ENCODE measurements at places on chromosomes 2 and 18.

- no peak for DNase-seq
Observed at GRCh38 chr18:6759579-6759978, 30.1 kb downstream of the ARHGAP28 start.

DNA sequence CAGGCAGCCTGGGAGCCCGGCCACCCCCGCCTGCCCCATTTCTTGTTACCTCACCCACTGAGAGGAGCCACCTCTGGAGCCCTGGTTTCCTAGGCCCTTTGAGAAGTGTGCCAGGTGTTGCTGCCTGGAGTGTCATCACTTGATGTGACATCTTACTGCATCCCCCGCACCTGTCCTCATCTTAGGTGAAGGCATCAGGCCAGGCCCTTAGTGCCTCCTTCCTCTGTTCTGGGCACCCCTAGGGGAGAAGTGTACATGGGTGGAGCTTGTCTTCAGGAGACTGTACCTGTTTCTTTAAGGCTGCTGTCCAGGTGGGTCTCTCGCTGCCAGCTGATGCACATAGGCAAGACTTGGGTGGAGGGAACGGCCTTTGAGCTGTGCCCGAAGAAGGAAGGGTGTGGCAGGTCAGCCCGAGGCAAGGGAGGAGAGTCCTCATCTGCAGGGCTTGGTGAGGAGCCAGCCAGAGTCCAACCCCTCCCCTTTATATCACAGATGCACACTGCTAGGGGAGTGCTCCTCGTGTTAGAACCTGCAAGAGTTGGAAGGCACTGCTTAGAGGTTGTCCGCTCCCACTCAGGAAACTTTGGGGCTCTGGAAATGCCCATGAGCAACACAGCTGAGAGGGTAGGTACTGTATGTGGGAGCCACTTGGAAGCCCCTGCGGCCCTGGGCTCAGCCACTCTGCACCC is 45.9 kb downstream of the NCK2 start:
- DNase-seq: no peak

DNA sequence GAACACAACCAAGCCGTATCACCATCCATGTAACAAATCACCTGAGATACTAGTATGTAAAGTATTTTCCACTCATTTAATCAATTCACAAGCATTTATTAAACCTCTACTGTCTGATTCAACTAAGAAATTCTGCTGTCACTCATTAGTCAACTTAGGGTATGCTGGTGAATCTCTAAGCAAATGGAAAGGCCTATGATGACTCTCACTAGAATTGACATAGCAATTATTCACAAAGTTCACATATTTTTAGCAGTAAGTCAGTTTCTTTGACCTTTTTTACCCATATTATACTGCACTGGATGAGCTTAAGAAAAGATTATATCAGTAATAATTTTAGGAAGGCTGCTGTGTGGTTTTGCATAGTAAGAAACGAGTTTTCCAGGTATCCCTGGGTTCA is 130.1 kb downstream of the SLC8A1 start:
- no peak for DNase-seq

DNA sequence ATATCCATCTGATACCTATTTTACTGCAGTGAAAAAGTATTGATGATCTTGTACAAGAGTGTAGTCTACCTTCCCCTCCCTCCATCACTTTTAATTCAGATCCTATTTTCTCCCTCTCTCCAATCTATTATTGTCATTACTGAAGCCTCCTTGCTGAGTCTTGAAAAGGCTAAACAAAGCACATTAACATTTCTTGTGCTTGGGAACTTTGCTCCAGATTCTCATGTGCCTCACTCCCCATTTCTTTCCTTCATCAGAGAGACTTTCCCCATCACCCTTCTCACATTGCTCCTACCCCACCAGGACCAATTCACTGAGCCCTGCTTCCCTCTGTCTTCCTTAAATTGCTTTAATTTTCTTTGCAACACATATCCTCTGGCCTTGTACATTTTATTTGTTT is 736.2 kb upstream of the GCFC2 start:
- no peak for DNase-seq

- DNase-seq: no peak
Observed at GRCh38 chr2:173914055-173914927, 50.9 kb downstream of the SP3 start.

DNA sequence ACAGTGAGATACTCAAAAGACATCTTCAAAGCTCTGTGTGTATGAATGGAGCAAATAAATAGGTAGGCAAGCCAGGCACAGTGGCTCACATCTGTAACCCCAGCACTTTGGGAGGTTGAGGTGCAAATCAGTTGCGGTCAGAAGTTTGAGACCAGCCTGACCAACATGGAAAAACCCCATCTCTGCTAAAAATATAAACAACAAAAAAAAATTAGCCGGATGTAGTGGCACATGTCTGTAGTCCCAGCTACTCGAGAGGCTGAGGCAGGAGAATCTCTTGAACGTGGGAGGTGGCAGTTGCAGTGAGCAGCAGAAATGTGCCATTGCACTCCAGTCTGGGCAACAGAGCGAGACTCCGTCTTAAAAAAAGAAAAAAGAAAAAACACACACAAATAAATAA is 945.1 kb upstream of the PIK3C3 start:
- no peak for DNase-seq

- no peak for DNase-seq
Observed at GRCh38 chr2:233011268-233011650, 1.8 kb downstream of the NGEF start.

DNA sequence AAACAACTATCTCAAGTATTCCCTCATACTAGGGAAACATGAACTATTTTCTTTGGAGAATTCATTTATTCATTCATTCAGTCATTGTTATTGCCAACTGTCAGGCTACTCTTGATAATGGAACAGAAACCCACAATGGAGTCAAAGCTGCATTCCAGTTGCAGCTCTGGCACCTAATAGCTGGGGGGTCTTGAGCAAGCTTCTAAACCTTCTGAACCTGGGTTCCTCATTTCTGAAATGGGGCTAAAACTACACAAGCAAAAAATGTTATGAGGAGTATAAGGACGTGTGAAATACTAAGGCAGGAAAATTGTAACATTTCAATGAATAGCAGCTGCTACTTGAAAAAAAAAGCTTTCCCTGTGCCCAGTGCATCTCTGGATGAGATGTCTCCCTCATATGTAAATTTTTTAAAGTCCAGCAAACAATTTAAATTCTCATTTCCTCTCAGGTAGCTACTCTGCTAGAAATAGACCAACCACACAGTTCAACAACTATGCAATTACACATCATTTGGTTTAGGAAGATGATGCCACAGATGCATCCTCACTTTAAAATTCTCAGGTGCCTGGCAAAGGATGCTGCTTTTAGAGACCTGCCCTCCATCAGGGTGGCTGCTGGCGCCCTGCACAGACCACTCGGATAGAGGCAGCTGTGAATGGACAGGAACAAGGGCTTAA is 38.5 kb downstream of the SPRED2 start:
- DNase-seq: no peak

DNA sequence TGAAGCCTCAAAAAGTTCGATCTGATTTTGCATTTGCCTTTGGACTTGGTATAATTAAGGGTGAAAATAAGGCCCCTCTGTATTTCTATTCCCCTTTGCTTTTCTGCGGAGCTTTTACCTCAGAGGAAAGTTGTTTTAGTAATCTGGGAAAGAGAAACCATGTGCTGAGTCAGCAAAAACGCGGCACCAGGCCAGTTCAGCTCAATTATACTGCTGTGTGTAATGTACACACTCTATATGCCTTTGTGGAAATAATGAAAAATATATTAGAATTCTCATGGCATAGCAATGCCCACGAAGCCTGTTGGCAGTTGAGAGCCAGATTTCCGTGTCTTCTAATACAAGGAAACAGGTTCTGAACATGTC is 161.9 kb upstream of the SIX2 start:
- no peak for DNase-seq

GRCh38 chr2:28991460-28991859 is 10.4 kb downstream of the TOGARAM2 start:
- no peak for DNase-seq
